Activated naive CD4-positive, alpha-beta T cell treated with anti-CD3 and anti-CD28 coated beads for 36 hours (primary cell): ENCODE measurements at places on chromosomes 5 and 9. TPM values are rescaled to one million over a fixed set of nuclear protein-coding genes. Genes with fewer than 3 reads are reported as not detected.

DNA sequence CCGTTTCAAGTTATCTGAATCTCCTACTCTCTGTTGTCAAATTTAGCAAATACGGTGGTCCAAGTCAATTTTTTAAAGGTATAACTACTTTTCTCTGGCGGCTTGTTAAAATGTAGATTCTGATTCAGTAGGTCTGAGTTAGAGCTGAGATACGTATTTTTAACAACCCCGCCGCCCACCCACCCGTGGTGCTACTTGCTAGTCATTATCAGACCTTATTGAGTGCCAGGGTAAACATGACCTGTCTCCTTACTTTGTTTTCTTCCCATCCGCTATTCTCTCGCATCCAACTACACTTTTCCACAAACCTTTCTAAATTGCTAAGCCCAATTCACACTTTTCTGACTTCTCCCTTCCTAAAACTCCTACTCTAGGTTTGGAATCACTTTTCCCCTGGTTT, 694 bp upstream of the PLAA start:
- H3K27me3 ChIP-seq: no peaks in the 10 kb centered on the region
- peak overlapping the region; percentile 89 for H3K4me3 ChIP-seq
- H3K36me3 ChIP-seq: peaks cover 15% of the 10 kb centered on the region
- peak overlapping the region; percentile 97 for H3K27ac ChIP-seq
- peak; percentile 54 for DNase-seq

- no peak overlapping the region for H3K4me3 ChIP-seq
- no peak overlapping the region for H3K27ac ChIP-seq
- H3K36me3 ChIP-seq: no peaks in the 10 kb centered on the region
- no peaks in the 10 kb centered on the region for H3K4me1 ChIP-seq
- H3K27me3 ChIP-seq: no peaks in the 10 kb centered on the region
These were observed 3.6 kb upstream of the IL17B start for GRCh38 chr5:149382517-149383220.

GRCh38 chr9:86389628-86390027, 35.4 kb upstream of the TUT7 start:
- peaks cover 26% of the 10 kb centered on the region for H3K27me3 ChIP-seq
- H3K4me1 ChIP-seq: no peaks in the 10 kb centered on the region
- H3K27ac ChIP-seq: no peak overlapping the region

DNA sequence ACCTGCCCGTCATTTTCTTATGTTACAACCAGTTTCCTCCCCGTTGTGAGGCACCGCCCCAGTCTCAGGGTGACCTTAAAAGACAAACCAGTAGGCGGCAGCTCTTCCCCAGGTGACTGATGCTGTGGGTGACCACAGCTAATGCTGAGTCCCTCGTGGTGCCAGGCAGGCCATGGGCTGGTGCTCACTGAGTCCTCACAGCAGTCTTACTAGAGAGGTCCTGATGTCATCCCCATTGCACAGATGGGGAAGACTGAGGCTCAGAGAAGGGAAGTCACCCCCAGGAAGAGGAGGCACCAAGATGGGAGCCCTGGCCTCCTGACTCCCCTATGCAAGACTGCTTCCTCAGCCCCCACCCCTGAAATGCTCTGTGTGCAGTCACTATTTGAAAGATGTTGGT, 978 bp downstream of the CFAP157 start:
- no peaks in the 10 kb centered on the region for H3K27me3 ChIP-seq
- H3K4me3 ChIP-seq: no peak overlapping the region
- H3K27ac ChIP-seq: no peak overlapping the region
- no peak for DNase-seq
- H3K36me3 ChIP-seq: no peaks in the 10 kb centered on the region
- peaks cover 24% of the 10 kb centered on the region for H3K4me1 ChIP-seq

GRCh38 chr5:119418606-119419100, 33.6 kb upstream of the HSD17B4 start:
- H3K36me3 ChIP-seq: no peaks in the 10 kb centered on the region
- H3K27ac ChIP-seq: no peak overlapping the region
- no peak overlapping the region for H3K4me3 ChIP-seq
- H3K27me3 ChIP-seq: no peaks in the 10 kb centered on the region

GRCh38 chr9:88322906-88323566, 65.2 kb upstream of the SPIN1 start:
- H3K27me3 ChIP-seq: no peaks in the 10 kb centered on the region
- no peak overlapping the region for H3K4me3 ChIP-seq
- H3K4me1 ChIP-seq: peaks cover 30% of the 10 kb centered on the region
- H3K27ac ChIP-seq: peak overlapping the region; percentile 37
- no peaks in the 10 kb centered on the region for H3K36me3 ChIP-seq

- H3K27ac ChIP-seq: no peak overlapping the region
- H3K4me1 ChIP-seq: peaks cover 2% of the 10 kb centered on the region
- DNase-seq: no peak
- no peaks in the 10 kb centered on the region for H3K27me3 ChIP-seq
- no peak overlapping the region for H3K4me3 ChIP-seq
- no peaks in the 10 kb centered on the region for H3K36me3 ChIP-seq
These were observed 1098.8 kb downstream of the DTWD2 start for GRCh38 chr5:117889596-117889995.

- no peaks in the 10 kb centered on the region for H3K27me3 ChIP-seq
- peaks cover 20% of the 10 kb centered on the region for H3K36me3 ChIP-seq
- no peak for DNase-seq
- H3K27ac ChIP-seq: no peak overlapping the region
- H3K4me3 ChIP-seq: no peak overlapping the region
These were observed 19.0 kb downstream of the SEC61B start for GRCh38 chr9:99241106-99241505.

- no peaks in the 10 kb centered on the region for H3K36me3 ChIP-seq
- H3K4me3 ChIP-seq: no peak overlapping the region
- DNase-seq: no peak
These were observed 68.5 kb upstream of the RAI14 start for GRCh38 chr5:34587355-34588241.

GRCh38 chr9:88736136-88736637, 201.2 kb downstream of the NXNL2 start:
- no peak overlapping the region for H3K27ac ChIP-seq
- DNase-seq: no peak

DNA sequence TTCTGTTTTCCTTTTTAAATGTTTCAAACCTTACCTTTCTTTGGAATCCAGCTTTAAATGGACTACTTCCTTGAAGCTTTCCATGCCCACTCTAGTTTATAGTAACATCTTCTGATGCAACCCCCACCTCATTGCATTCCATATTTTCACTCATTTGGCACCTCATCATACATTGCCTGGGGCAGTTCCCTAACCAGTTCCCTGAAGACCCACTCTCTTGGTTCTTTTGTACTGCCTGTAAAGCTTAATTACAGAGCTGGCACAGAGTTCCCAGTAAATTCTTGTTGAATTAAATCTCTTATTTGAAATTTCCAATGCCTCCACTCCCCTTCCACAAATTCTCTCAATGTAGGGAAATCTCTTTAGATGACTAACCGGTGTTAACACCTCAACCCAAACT, 257.2 kb downstream of the ARRDC3 start:
- DNase-seq: no peak
- no peaks in the 10 kb centered on the region for H3K27me3 ChIP-seq
- no peaks in the 10 kb centered on the region for H3K36me3 ChIP-seq
- no peaks in the 10 kb centered on the region for H3K4me1 ChIP-seq

- no peak for DNase-seq
- no peak overlapping the region for H3K27ac ChIP-seq
- no peaks in the 10 kb centered on the region for H3K27me3 ChIP-seq
These were observed 12.9 kb downstream of the PLPP1 start for GRCh38 chr5:55521881-55522280.

- peak overlapping the region; percentile 7 for H3K4me3 ChIP-seq
- peak; percentile 44 for DNase-seq
- peak overlapping the region; percentile 34 for H3K27ac ChIP-seq
- H3K36me3 ChIP-seq: no peaks in the 10 kb centered on the region
These were observed 243.6 kb upstream of the PANK3 start for GRCh38 chr5:168822745-168823281.

- no peak overlapping the region for H3K27ac ChIP-seq
- no peaks in the 10 kb centered on the region for H3K36me3 ChIP-seq
- no peaks in the 10 kb centered on the region for H3K4me1 ChIP-seq
- no peak for DNase-seq
These were observed 2.5 kb upstream of the KCNIP1 start for GRCh38 chr5:170501361-170501760.

DNA sequence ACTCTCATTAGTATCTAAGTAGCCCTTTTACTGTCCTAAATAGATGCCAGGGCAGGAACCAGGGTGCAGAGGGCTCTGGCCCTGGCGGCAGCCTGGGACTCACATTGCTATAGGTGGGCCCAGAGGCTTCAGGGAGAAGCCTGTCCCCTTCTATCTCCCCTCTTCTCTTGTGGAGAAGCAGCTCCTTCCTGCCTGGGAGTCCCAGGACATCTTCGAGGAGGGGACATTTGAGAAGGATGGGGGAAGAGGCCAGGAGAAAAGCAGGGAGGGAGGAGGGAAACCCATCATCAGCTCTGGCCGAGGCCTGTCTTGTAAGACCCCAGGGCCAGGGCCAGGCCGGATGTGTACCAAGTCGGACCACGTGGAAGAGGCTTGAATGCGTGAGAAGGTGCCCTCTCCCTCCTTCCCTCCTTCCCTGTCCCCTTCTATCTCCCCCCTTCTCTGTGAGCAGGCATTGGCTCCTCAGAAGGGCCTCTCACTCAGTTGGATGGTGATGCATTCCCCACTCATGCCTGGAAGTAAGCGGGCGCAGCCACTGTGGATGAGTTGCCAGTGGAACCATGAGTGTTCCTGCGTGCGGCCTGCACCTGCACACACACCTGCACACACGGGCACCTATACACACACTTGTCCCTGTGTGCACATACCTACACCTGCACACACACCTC, 20.7 kb upstream of the LPCAT1 start:
- no peak for DNase-seq
- no peaks in the 10 kb centered on the region for H3K4me1 ChIP-seq
- no peaks in the 10 kb centered on the region for H3K27me3 ChIP-seq

GRCh38 chr5:78295035-78295961, 800 bp upstream of the AP3B1 start:
- peak; percentile 45 for DNase-seq
- peaks cover 5% of the 10 kb centered on the region for H3K36me3 ChIP-seq
- H3K27me3 ChIP-seq: no peaks in the 10 kb centered on the region

GRCh38 chr9:111978616-111979015, 82.0 kb downstream of the UGCG start:
- H3K27ac ChIP-seq: no peak overlapping the region
- H3K4me1 ChIP-seq: peaks cover 14% of the 10 kb centered on the region
- no peak for DNase-seq
- no peaks in the 10 kb centered on the region for H3K36me3 ChIP-seq

GRCh38 chr5:67215519-67216471, 19.2 kb upstream of the CD180 start:
- H3K27me3 ChIP-seq: no peaks in the 10 kb centered on the region
- H3K36me3 ChIP-seq: no peaks in the 10 kb centered on the region
- H3K4me1 ChIP-seq: peaks cover 51% of the 10 kb centered on the region
- peak overlapping the region; percentile 68 for H3K27ac ChIP-seq
- peak; percentile 82 for DNase-seq

ZDHHC21 gene
- 3.5 TPM for total RNA-seq

NR4A3 gene
- 4.2 TPM for total RNA-seq

CER1 gene
- total RNA-seq: not detected

UBE2D2 gene
- total RNA-seq: 243 TPM

OLFML2A gene
- total RNA-seq: not detected

SMIM33 gene
- total RNA-seq: 0.14 TPM

PCDHGA8 gene
- not detected for total RNA-seq

ZDHHC11 gene
- total RNA-seq: 3.6 TPM

LCN9 gene
- not detected for total RNA-seq
